Activated CD4-positive, CD25-positive, alpha-beta regulatory T cell treated with anti-CD3 and anti-CD28 coated beads, Interleukin-2, amount 50 U/mL, for 72 hours (primary cell): ENCODE measurements at places on chromosomes 16 and 17.
A peak's percentile ranks its signal among the peaks of the same experiment; 100 is the strongest.

DNA sequence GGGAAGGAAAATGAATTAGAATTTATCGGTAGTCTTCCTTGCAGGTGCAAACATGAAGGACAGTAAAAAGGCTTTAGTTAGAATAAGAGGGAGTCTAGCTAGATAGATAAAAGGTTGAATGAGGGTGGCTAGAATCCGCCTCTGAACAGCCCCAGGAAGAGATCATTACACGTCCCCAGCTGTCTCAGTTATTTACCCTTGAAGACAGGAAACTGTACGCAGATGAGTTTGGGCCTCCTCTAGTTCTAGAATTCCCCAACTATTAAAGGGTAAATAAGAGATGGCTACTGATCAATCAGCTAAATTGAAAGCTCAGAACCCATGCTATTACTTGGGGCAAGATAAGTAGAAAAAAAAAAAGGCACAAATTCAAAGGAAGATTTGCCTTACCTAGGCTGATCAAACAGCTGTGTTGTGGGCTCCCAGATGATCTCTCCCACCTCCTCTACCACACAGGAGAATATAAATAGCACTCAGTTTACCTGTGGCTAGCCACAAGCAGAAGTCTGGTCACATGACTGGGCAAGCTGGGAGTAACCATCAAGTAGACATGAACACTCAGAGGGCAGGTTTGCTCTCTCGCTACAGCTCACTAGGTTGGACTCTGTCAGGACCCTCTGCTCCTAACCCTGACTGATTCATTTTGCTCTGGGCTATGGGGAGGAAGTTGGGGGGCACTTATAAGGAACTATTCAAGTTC lies 17.0 kb downstream of the FAM117A start:
- DNase-seq = no peak

- no peak for DNase-seq
Observed at GRCh38 chr16:54931120-54932014, 702 bp downstream of the IRX5 start.

- DNase-seq = no peak
Observed at GRCh38 chr17:57462007-57462579, 205.8 kb downstream of the MSI2 start.

GRCh38 chr17:82230609-82231311 lies 1.9 kb downstream of the SLC16A3 start:
- DNase-seq = peak; percentile 63

DNA sequence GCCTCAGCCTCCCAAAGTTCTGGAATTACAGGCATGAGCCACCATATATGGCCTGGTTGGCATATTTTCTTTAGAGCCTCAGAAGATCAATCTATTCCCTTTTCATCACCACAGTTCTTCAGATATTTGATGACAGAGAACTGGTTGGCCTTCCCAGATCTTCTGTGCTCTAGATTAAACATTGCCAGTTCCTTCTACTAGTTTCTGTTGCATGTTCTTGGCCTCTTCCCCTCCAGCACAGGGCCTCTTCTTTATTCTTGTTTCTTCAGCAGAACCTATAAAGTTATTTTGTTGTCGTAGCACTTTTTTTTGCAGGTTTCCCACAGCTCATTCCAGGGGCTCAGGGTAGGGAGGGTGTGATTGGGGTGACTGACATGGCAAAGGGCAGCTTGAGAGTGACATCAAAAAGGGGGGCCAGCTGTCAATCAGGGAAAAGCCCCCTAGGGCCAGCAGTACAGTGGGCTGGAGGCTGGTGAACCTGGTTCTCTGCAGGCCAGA lies 9.3 kb downstream of the CHD9 start:
- no peak for DNase-seq

DNA sequence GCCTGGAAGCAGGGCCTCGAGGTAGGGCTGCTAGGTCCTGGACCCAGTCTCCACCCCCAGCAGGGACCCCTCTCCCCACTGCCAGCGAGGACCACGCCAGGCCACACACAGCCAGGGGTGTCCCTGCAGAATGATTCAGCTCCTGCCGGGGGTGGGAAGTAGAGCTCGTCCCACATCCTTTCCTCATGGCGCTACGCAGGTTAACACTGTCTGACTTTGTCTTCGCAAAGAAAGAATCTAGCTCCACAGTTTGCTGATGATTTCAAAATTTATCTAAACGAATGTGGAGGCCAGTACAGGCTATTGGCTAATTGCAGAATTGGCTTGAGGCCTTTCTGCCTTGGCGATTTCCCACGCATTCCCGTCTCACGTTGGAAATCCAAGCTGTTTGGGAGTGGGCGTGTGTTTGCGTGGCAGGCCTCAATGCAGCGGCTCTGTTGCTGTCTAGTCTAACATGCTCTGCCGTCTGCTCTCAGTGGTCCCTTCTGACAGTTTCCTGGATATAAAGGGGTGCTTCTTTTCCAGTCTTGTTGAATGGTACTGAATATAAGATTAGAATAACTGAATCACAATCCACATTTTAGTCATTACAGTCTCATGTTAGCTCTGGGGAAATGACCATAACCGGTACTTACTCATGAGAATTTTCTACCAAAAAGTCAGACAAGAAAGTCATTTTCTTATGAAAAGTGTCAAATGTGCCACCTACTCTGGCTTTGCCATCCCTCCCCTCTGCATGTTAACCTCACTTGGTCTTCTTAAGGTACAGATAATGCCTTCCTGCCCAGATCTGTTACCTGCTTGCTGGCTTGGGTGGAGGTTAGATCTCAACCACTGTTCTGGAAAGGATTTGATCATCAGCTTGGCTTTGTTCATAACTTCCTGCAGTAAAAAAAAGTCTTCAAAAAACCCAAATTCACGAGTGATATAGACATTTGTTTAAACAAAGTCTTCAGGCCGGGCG lies 252.4 kb downstream of the NTN1 start:
- DNase-seq = no peak

DNA sequence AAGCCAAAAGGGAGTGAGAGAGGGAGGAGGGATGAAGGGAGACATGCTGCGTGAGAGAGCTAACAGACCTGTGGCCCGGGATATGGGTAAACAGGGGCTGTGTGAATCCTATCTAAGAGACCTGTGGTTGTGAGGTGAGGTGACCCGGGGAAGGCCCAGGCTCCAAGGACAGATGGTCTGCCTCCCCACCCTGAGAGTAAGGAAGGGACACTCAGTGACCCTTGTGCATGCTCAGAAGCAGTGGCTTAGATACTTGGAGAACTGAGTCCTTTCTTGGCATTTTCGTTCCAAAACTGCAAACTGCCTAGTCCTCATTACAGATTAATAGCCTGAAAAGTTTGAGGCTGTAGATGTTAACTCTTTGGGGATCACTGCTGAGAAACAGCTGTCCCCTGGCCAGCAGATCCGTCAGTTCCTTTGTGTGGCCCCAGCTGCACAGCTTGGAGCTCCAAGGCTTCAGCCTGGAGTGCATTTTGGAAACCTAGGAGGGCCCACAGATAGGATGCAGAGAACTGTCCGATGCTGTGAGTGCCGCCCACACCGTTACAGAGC lies 121.6 kb downstream of the SMG6 start:
- no peak for DNase-seq

GRCh38 chr17:67121316-67121891 lies 77.0 kb downstream of the CACNG1 start:
- no peak for DNase-seq

GRCh38 chr17:5784791-5785190 lies 200.5 kb upstream of the NLRP1 start:
- no peak for DNase-seq

DNA sequence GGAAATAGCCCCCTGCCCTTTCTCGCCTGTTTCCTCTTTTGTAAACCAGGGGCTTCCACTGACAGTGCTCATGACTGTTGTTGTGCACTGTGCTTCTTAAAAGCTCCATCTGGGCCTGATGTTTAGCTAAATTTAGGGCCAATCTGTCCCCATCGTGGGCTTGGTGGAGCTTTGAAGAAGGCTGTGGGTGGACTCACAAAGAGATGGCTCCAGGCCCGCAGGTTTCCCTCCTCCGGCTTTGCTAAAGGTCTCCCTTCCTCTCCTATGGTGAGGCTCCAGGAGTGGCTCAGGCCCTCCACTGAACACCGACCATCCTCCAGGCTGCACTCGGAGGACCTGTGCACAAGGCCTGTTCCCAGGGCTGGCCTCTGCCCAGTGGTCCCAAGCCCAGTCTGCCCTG lies 30.2 kb upstream of the XPO6 start:
- DNase-seq = no peak

GRCh38 chr17:9666461-9667050 lies 21.2 kb downstream of the USP43 start:
- no peak for DNase-seq

GRCh38 chr17:74083321-74083720 lies 120.2 kb upstream of the RPL38 start:
- no peak for DNase-seq

GRCh38 chr16:80938004-80938878 lies 68.4 kb downstream of the CMC2 start:
- no peak for DNase-seq

- no peak for DNase-seq
Observed at GRCh38 chr16:87201052-87201451, 116.1 kb downstream of the C16orf95 start.

DNA sequence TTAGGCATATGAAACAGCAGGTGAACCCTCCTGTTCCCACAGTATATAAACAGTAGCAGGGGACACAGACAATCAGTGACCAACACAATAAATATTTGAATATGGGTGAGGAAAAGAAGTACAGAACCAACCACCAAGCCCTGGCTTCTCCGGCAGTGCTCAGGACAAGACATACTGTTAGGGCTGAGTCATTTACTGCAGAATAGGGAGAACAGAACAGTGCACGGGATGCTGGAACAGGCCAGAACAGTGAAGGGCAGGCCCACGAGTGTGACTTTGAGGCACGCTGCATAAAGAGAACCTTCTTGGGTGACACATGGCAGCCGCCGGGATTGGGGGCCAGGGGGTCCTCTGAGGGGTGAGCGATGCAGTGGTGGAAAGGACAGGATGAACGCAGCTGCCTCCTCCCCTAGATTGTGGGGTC lies 160.4 kb downstream of the CMIP start:
- DNase-seq = no peak

GRCh38 chr17:76688165-76688622 lies 22.6 kb downstream of the MXRA7 start:
- DNase-seq = no peak

GRCh38 chr16:86334079-86334635 lies 176.2 kb upstream of the FOXF1 start:
- DNase-seq = no peak

DNA sequence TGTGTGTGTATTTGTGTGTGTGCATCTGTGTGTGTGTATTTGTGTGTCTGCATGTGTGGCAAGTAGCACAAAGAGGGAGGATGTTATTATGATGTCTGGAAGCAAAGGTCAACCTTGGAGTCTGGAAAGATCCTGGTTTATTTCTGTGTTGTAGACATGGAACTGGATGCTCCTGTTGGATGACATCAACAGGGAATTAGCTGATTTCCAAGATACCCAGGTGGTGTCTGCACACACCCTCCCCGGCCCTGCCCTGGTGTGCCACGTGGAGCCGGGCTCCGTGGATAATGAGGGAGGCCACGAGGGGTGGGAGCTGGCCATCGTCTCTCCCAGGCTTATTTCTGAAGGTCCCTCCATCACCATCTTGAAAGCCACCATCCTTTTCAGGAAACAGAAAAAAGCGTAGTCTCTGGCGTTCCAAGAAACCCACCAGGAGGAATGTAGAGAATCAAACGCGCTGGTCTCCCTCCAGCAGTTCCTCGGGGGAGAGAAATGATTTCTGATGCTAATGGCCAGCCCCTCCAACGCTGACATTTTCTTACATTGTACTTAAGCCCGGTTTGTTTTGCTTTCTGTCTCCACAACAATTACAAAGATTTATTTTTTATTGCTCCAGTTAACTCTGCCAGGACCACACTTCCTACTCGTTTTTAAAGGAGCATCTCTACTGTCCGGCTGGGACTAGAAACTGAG lies 93.3 kb downstream of the FOXL1 start:
- DNase-seq = no peak

GRCh38 chr16:57128771-57129389 lies 36.5 kb downstream of the CPNE2 start:
- DNase-seq = peak; percentile 41

DNA sequence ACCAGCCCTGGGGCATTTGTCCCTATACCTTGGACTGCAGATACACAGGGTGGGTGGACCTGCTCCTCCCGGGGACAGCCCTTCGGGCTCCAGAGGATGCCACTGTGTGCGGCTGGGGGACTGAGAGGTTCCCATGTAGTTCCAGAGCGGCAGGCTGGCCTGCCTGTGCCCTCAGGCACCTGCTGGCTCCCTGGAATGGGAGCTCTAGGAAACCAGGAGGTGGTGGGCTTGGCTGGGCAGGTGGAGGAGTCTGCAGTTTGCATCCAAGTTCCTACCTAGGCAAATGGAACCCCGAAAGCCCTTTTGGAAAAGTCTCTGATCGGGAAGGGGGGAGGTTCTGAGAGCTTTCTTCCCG lies 982 bp downstream of the DBNDD1 start:
- no peak for DNase-seq

DNA sequence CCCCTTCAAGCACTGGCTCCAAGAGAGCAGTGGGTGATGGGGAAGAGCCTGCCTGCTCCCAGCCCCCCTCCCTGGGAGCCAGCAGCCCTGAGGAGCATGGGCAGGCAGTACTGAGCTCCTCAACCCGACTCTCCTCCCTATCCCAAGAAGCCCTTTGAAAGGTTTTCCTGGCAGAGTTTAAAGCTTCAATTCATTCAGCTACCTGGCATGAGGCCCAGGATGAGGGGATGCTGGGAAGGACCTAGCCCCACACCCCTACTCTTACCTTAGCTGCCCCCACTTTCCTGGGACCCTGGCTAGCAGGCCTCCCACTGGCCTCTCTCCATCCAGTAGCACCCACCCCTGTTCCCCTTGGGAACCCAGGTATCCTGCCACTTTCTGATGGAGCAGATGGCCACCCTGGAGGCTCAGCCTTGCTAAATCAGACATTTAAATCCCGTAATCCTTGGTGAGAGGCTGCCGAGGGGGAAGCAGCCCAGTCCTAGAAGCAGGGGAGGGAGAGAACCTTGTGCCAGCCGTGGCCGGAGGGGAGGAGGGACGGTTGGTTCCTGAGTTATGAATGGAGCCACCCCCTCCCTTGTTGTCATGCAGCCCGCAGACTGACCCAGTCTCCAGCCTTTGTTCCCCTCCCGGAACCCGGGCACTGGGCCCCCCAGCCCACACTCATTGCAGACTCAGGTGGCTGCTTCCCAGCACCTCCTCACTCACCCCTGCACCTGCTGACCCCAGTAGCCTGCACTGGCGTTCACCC lies 17.1 kb downstream of the ATP1B2 start:
- no peak for DNase-seq

DNA sequence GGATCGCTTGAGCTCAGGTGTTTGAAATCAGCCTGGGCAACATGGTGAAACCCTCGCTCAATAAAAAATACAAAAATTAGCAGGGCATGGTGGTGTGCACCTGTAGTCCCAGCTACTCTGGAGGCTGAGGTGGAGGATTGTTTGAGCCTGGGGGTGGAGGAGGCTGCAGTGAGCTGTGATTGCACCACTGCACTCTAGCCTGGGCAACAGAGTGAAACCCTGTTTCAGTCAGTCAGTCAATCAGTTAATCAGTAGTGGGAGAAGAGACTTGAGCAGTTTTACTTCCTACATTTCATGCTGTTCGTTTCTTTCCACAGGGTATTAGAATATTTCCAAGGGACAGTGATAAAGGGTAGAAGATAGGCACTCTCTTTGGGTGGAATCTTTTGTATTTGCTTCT lies 8.8 kb downstream of the MAP3K3 start:
- no peak for DNase-seq

GRCh38 chr17:81337476-81337879 lies 42.4 kb upstream of the SLC38A10 start:
- no peak for DNase-seq

- no peak for DNase-seq
Observed at GRCh38 chr17:49399995-49400394, 14.7 kb downstream of the PHB1 start.

GRCh38 chr17:63421681-63422645 lies 24.1 kb downstream of the CYB561 start:
- DNase-seq = no peak

GRCh38 chr17:55527540-55528118 lies 16.4 kb upstream of the SMIM36 start:
- DNase-seq = no peak
